ENCODE measurements at places on chromosomes 7 and 10. TPM values are rescaled to one million over a fixed set of nuclear protein-coding genes. Genes with fewer than 3 reads are reported as not detected.

The PRSS37 gene
- not detected for total RNA-seq

The DKK1 gene
- total RNA-seq = 1.2 TPM

The SPDYE5 gene
- not detected for total RNA-seq

The MNX1 gene
- total RNA-seq = 3.1 TPM

The CCDC3 gene
- total RNA-seq = 5.5 TPM

The STRA8 gene
- total RNA-seq = not detected

The EN2 gene
- not detected for total RNA-seq

The PPP1R3A gene
- not detected for total RNA-seq

The FLNC gene
- total RNA-seq = 62.4 TPM

The SLC25A40 gene
- total RNA-seq = not detected

The CYP2C9 gene
- 118 TPM for total RNA-seq

The CALHM3 gene
- total RNA-seq = not detected

The H2BK1 gene
- not detected for total RNA-seq

The PPP1R9A gene
- 16.9 TPM for total RNA-seq

The SYT15B gene
- total RNA-seq = not detected

The IGFBP3 gene
- total RNA-seq = 133 TPM

The MLXIPL gene
- 21.7 TPM for total RNA-seq

The PLEKHS1 gene
- 1.3 TPM for total RNA-seq

The SH2B2 gene
- total RNA-seq = 5.8 TPM

The SERPINE1 gene
- 4.1 TPM for total RNA-seq

The TMUB1 gene
- total RNA-seq = 78.2 TPM

The FAM25C gene
- not detected for total RNA-seq

The ERVW-1 gene
- not detected for total RNA-seq

The PTPRZ1 gene
- total RNA-seq = 0.29 TPM

The CPA1 gene
- total RNA-seq = not detected

The SLC13A4 gene
- total RNA-seq = not detected

The TMEM178B gene
- 1.2 TPM for total RNA-seq

The NUTM2D gene
- total RNA-seq = under 0.01 TPM

The LRMDA gene
- total RNA-seq = not detected

The FBXL15 gene
- 315 TPM for total RNA-seq

The TSPAN33 gene
- total RNA-seq = 1.8 TPM

The ADAM12 gene
- total RNA-seq = 3.5 TPM

The MEOX2 gene
- not detected for total RNA-seq

The RHEB gene
- total RNA-seq = 18.5 TPM

The SUV39H2 gene
- total RNA-seq = 68.3 TPM

The CALCR gene
- not detected for total RNA-seq

The ASIC3 gene
- total RNA-seq = 0.43 TPM

The MTURN gene
- 84.8 TPM for total RNA-seq

The RAMP3 gene
- total RNA-seq = 5.8 TPM

The UPK3BL2 gene
- 37.3 TPM for total RNA-seq

The MCMBP gene
- total RNA-seq = 50.9 TPM

The CCL26 gene
- not detected for total RNA-seq

The RNF32 gene
- total RNA-seq = not detected

The CAPZA2 gene
- 107 TPM for total RNA-seq

The WIPF3 gene
- total RNA-seq = 1.2 TPM

The NUTM2E gene
- not detected for total RNA-seq

The RELN gene
- 0.89 TPM for total RNA-seq

The PLAU gene
- total RNA-seq = 16.1 TPM

The SPDYE16 gene
- total RNA-seq = not detected

The C10orf53 gene
- total RNA-seq = not detected

The OPN1SW gene
- total RNA-seq = not detected

The ATXN7L1 gene
- 16.1 TPM for total RNA-seq

The GHRHR gene
- total RNA-seq = not detected

The PRPS1L1 gene
- not detected for total RNA-seq

The PIK3CG gene
- total RNA-seq = 10.4 TPM

The SP8 gene
- total RNA-seq = not detected

The POU6F2 gene
- 0.37 TPM for total RNA-seq

The GDF10 gene
- total RNA-seq = not detected
